T-helper 9 cell (primary cell): ENCODE measurements at places on chromosomes 4 and X.

DNA sequence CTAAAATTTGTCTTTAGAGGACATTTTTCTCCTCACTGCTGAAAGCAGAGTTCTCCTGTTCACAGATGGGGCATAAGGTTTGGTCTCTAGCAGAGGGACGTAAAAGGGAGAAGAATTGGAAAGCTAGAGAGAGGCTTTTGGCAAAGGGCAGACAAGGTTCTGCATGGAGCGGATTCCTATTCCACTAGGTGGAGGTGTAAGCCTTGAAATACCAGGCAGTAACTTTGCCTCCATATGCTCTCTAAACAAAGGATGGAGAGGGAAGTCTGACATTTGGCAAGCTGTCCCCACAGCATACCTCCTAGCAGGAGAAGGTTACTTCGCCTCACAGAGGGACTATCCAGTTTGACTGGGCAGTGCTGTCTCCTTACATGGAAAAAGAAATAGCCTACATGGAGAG, 174.7 kb downstream of the DACH2 start:
- no peak for DNase-seq

DNA sequence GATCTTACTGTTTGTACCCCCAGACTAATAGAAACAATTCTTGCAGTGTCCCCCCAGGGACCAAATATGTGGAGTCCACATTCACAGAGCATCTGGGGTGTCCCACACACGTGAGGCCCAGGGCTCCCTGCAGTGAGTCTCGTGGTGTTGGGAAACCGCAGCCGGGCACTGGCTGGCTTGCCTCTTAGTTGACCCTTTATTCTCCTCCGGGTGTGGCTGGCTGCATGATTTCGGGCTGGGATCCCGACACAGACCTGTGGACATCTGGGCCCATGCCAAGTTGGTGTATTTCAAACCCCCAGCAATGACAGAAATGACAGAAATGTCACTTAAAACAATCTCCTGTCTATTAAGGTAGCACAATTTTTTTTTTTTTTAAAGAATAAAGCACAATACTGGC, 15.6 kb upstream of the CLDN24 start:
- no peak for DNase-seq

- no peak for DNase-seq
Measured at GRCh38 chrX:617401-617800, 13.2 kb upstream of the SHOX start.

GRCh38 chr4:26217961-26218676, 102.7 kb upstream of the RBPJ start:
- no peak for DNase-seq

GRCh38 chr4:11072999-11073398, 355.7 kb downstream of the HS3ST1 start:
- no peak for DNase-seq

- DNase-seq: no peak
Measured at GRCh38 chr4:37747772-37748330, 61.7 kb upstream of the RELL1 start.

- DNase-seq: peak; percentile 16
Measured at GRCh38 chr4:26130841-26131432, 189.9 kb upstream of the RBPJ start.

- no peak for DNase-seq
Measured at GRCh38 chr4:82728301-82728700, 70.3 kb downstream of the SCD5 start.

GRCh38 chrX:93538575-93538974, 134.8 kb downstream of the NAP1L3 start:
- DNase-seq: no peak

- no peak for DNase-seq
Measured at GRCh38 chr4:41304221-41304620, 47.5 kb downstream of the UCHL1 start.

DNA sequence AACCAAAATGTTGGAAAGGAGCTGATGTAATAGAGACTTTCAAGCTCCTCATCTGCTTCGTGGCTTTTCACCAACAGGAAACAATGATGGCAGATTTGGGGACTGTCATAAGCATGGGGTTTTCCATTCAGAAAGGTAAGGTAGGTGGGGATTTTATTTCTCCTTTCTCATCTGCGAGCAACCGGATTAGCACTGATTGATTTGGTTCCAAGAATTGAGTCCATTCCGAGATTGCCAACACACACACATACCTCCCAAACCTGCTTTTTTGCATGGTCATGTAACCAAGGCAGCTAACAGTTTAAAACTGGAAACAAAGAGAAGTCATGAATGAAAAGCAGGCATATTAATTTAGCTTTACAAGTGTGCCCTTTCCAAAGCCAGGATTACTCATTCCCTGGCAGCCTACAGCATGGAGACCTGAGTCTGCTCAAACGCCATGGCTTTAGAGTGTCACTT, 63.0 kb upstream of the LNX1 start:
- DNase-seq: no peak

DNA sequence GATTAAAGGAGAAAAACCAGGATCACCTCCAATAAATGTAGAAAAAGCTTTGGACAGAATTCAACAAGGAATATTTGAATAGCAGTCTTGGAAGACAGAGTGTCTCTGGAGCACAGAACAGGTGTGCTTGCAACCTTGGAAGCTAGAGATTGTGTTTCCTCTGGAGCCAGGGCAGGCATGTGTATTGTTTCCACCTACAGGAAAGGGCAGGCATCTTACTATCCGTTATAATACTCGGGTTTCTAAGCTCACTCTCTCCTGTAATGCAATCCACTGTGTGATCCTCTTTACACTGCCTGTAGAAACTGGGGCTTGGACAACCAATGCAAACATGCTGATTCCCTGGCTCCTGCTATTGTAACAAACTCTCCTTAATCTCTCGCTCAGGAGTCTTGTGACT, 14.4 kb downstream of the CCDC110 start:
- DNase-seq: no peak

DNA sequence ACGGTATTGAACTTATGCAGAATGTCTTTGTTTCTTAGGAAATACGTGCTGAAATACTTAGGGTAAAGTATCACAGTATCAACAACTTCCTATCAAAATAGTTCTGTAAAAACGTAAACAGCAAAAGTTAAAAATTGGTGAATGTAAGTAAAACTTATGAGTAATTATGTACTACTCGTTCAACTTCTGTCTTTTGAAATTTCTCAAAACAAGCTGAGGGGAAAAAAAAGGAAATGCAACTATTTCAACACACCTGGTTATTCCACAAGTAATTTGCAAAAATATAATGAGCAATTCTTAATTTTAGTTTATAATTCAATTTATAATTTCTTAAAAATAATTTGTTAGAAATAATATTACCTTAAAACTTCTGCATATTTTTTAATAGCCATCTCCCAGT, 8.3 kb downstream of the PPID start:
- no peak for DNase-seq

GRCh38 chr4:89368861-89369260, 61.3 kb upstream of the GPRIN3 start:
- DNase-seq: no peak

DNA sequence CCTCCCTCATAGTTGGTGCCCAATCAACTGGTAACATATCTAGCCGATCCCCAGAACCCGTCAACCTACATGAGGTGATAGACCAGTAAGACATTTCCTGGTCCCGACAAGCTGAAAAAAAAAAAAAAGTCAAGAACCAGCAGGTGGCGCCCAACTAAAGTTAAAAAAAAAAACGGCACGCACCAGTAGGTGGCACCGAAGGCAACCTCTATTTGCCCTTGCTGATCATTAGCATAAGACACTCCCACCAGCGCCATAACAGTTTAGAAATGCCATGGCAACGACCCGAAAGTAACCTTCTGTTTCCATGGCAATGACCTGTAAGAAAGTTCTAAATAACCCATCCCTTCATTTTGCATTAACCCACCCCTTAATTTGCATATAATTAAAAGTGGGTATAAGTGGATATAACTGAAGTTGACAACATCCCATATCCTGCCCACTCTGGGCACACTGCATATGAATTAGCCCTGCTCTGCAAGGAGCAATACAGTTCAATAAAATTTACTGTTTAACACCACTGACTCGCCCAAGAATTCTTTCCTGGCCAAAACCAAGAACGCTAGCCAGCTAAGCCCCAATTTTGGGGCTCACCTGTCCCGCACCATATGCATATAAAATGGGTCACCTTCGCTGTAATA, 83.9 kb upstream of the SPANXB1 start:
- DNase-seq: peak; percentile 16

- DNase-seq: no peak
Measured at GRCh38 chr4:108303488-108304177, 134.9 kb upstream of the LEF1 start.

- DNase-seq: no peak
Measured at GRCh38 chr4:71206763-71207162, 132.1 kb upstream of the SLC4A4 start.

GRCh38 chr4:13151194-13151593, 332.9 kb downstream of the RAB28 start:
- DNase-seq: no peak

- DNase-seq: no peak
Measured at GRCh38 chr4:101009471-101009870, 337.9 kb downstream of the PPP3CA start.

GRCh38 chrX:20130357-20130756, 11.3 kb downstream of the EIF1AX start:
- no peak for DNase-seq

DNA sequence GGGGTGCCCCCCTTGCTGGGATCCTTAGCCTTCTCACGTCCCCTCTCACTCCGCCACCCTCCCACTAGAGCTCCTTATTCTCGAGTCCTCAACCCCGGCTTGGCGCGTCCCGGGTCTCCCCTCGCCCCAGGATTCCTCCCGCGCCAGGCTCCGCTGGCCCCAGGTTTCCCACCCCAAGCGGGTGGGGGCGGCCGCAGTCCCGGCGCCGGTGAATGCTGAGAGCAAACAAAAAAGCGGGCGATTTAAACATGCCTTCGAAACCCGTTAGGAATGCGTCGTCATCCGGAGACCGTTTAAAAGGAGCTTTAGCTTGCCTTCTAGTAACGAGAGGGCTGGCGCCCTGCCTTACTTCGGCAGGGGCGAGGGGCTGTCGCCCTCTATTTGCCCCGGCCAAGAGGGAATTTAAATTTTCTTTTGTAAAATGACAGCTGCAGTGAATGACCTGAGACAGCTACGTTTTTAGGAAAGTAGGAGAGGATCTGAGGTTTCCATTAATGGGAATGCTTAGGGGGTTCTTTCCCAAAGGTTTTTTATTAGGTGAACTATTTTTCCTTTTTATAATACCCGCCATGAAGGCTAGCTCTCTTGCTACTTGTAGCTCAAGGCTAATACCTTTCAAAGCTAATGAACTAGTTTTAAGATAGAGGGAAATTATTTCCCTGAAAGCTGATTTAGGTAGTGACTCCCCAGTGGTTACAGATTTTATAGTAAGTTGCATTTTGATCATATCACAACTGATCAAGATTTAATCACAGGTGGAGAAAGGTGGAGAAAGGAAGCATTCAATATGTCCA, 3.1 kb downstream of the JADE1 start:
- peak; percentile 25 for DNase-seq

- no peak for DNase-seq
Measured at GRCh38 chr4:103076747-103077347, at the start of gene SLC9B2. TSS of gene SLC9B2 (minus strand) at chr4:103076761. CDS start at chr4:103067550, 9,211 bp downstream.

- no peak for DNase-seq
Measured at GRCh38 chr4:38805530-38806145, 1.0 kb upstream of the TLR1 start.

GRCh38 chr4:2306773-2307410, 45.0 kb upstream of the MXD4 start:
- DNase-seq: no peak

DNA sequence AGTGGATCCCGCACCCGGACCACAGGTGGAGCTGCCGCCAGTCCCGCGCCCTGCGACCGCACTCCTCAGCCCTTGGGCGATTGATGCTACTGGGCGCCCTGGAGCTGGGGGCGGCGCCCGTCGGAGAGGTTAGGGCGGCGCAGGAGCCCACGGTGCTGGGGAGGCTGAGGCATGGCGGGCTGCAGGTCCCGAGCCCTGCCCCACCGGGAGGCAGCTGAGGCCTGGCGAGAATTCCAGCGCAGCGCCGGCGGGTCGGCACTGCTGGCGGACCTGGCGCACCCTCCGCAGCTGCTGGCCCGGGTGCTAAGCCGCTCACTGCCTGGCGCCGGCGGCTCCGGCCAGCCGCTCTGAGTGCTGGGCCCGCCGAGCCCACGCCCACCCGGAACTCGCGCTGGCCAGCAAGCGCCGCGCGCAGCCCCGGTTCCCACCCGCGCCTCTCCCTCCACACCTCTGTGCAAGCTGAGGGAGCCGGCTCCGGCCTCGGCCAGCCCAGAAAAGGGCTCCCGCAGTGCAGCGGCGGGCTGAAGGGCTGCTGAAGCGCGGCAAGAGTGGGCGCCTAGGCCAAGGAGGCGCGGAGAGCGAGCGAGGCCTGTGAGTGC, 1256.5 kb downstream of the STIM2 start:
- DNase-seq: no peak

DNA sequence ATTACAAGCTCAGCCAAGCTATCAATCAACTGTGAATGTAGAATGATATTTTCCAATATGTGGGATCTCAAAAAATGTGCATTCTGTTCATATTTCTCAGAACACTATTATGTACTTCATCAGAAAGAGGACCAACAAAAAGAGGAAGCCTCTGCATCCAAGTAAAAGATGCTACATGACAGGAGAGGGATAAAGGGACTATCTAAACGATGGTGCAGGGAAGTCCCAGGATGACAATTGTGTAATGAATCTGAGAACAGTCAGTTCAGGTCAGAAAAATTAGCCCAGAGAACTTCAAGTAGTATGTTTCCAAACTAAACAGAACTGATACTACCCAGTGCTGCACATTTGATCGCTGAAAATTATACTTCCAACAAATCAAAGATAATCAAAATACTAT, 127.0 kb downstream of the ZNF330 start:
- DNase-seq: no peak

GRCh38 chrX:2682565-2683177, 8.4 kb upstream of the CD99 start:
- no peak for DNase-seq

DNA sequence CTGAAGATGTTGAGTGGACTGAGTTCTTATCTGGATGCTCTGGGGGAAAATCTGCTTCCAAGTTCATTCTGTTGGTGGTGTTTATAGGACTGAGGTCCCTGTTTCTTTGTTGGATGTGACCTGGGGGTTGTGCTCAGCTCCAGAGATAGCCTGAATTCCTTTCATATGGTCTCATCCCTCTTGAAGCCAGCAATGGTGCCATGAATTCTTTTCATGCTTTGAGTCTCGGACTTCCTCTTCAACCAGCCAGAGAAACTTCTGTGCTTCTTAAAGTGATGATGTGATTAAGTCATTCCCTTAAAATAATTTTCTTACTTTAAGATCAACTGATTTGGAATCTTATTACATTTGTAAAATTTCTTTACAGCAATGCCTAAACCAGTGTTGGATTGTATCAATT, 233.8 kb upstream of the UGT8 start:
- no peak for DNase-seq
